ENCODE measurements at places on chromosomes 3 and 15.

GRCh38 chr3:184334470-184335158 is 2.8 kb upstream of the FAM131A start:
- peak; percentile 40 for DNase-seq

DNA sequence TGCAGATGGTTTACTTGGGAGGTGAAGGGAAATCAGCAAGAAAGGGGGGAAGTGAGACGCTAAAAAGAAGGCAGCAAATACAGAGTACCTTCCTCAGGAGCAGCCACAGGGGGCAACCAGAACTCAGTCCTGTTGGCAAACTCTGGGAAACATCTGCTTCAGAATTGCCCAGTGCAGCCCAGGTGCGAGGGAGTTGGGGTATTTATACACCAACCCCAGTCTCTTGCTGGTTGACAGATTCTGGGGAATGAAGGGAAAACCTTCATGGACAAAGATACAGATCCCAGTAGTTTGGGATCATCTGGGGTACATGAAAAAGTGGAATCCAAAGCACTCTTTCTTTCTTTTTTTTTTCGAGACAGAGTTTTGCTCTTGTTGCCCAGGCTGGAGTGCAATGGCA is 25.3 kb upstream of the PGPEP1L start:
- DNase-seq = no peak

- DNase-seq = no peak
Measured at GRCh38 chr15:86317384-86317740, 237.7 kb downstream of the AGBL1 start.

- no peak for DNase-seq
Measured at GRCh38 chr15:29883126-29883525, 60.9 kb upstream of the TJP1 start.

DNA sequence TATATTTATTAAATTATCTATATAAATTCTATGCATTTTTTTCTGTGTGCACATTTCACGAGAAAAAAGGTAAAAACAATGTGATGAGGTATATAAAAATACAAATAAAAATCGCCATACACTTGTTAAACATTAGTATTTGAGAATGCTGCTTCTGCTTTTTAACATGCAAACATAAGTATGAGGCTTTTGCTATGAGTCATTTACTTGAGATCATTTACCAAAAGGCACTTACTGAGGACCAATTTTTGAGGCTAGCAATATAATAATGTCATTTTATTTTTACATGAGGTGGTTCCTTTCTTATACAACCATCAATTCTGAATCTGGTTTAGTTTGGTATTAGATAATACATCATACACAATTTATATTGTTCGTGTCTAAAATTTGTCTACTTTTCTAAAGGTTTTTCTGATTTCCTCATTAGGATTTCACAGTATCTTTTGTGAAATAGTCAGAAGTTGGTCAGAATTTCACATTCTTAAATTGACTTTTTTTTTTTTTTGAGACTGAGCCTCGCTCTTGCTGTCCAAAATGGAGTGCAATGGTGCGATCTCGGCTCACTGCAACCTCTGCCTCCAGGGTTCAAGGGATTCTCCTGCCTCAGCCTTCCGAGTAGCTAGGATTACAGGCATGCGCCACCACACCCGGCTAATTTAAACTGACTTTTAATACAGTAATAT is 25.6 kb downstream of the DCUN1D1 start:
- no peak for DNase-seq

DNA sequence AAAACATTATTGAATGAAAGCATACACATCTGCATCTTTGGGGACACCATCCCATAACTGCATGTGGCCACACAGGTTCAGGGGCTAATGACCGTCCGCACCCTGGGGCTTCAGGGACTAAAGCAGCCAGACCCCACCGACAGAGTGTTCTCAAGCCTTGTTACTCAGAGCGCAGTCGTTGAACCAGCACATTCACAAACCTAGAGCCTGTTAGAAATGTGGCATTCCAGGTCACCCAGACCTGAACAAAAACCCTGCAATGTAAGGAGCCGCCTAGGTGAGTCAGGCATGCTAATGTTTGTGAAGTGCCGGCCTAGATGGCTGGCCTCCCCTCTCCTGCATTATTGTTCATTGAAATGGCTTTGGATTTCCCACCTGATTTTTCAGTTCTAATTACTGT is 52.3 kb upstream of the HACD2 start:
- DNase-seq = no peak

- no peak for DNase-seq
Measured at GRCh38 chr15:46897266-46897665, 820.0 kb upstream of the SEMA6D start.

DNA sequence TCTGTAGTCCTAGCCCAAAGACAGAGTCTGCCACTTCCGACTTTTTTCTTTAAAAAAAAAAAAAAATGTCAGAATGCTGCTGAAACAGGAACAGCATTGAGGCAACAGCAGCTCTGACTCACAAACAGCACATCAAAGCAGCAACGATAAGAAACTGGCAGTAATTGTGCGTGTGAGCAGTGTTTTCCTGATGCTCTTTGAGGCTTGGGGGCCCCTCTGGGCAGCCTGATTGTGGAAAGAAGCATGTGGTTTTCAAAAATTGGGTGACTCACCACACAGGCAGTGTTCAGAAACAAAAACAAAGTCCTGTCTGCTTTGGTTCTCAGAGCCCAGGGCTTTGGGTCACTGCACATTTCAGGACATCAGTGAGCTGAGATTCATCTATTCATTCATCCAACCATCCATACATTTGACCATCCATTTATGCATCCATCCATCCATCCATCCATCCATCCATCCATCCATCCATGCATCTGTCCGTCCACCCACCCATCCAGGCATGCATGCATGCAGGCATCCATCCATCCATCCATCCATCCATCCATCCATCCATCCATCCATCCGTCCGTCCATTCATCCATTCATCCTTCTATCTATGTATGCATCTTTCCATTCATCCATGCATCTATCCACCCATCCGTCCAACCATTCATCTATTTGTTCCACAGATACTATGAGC is 308.4 kb downstream of the RPLP1 start:
- DNase-seq = peak; percentile 84

DNA sequence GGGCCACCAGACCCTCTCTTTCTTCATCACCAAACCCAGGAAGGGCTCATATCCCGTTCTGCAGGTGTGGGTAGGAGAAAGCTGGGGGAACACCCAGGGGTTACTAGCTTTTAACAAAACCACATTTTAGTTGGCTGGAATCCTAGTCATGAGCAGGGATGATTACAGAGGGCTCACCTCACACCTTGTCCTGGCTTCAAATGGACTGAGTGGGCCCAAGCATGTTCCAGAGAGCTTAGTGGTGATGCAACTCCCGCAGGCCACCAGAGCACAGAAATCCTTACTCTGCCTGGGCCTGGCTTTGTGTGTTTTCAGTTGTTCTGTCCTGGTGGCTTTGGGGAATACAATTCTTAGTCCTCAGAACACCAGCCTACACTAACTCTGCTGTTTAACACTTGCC is 56.8 kb upstream of the RYK start:
- DNase-seq = no peak

DNA sequence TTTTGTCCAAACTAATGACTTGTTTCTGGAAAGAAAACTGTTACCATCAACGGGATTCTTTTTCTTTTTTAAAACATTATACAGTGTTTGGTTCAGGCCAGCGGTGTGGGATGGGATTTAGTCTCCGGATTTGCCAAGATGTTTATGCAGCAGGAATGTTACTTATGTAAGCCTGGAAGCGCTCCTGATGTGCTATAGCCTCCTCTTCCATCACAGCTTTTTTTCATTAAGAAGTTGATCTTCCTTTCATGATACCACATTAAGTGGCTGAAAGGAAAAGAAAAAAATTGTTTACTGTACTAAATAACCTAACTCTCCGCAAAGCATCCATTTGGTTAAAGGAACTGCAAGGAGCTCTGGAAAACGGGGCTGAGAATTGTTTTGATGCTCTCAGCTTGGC is 120.5 kb upstream of the ALDH1A3 start:
- DNase-seq = no peak

GRCh38 chr3:129057249-129057648 is 3.3 kb upstream of the GP9 start:
- no peak for DNase-seq

- no peak for DNase-seq
Measured at GRCh38 chr3:30779686-30780287, 114.7 kb downstream of the GADL1 start.

GRCh38 chr3:169246158-169246557 is 417.4 kb downstream of the MECOM start:
- no peak for DNase-seq

DNA sequence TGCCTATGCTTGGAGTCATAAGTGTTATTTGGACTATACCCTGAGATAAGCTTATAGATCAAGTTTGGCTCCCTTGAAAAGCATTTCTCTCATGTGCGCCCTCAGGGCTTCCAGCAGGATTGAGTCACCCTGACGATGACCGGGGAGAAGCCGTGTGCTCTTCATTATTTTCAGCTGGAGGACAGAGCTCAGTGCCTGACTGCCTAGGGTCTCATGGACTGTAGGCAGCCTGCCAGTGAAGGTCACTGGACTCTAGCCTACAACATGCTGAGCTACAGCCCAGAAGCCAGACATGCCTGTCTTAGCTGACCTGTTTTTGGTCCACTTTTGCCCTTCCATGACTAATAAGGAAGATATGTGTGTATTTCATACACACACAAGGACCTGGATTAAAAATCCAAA is 31.6 kb upstream of the NUDT16 start:
- no peak for DNase-seq

GRCh38 chr3:175748087-175748730 is 889.1 kb downstream of the NAALADL2 start:
- no peak for DNase-seq

- no peak for DNase-seq
Measured at GRCh38 chr3:173529062-173529711, 131.6 kb downstream of the NLGN1 start.

DNA sequence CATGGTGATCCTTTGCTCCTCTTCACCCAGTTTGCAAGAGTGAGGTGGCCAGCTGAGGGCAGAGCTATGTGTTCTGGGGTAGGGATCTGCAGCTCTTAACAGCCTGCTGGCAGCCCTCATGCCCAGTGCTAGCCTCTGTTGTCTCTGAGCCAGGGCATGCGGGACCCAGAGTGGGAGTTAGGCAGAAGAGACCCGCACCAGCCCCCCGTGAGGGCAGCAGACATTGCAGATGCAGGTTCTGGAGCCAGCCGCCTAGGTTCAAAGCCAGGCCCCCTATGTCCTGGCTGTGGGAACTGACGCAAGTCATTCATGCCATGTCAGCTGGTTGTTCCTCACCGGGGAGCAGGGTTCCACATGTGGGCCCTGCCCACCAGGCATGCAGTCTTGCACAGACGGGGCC is 74.7 kb downstream of the DNAJB8 start:
- DNase-seq = no peak

DNA sequence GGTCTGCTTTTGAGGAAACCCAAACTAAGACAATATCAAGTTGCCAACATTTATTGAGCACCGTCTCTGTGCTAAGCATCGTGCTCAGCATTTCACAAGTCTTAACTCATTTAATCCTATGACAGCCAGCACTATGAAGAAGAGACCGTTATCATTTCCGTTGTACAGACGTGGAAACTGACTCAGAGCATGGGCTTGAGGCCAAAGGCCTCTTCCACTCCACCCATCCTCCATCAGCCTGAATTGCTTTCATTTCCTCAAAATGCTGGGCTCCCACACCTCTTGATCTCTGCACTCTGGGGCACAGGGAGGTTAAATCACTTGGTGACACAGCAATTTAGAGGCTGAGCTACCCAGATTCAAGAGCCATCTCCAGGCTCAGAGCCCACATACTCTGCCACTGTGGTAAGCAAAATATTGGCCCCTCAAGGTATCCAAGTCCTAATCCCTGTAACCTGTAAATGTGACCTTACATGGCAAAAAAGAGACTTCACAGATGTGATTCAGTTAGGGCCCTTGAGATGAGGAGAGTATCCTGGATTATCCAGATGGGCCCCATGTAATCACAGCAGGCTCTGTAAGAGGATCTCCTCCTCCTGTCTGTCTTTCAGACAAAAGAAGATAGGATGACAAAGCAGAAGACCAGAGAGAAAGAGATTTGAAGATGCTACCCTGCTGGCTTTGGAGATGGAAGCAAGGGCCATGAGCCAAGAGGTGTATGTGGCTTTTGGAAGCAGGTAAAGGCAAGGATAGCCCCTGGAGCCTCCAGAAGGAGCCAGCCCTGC is 24.3 kb upstream of the FLNB start:
- peak; percentile 52 for DNase-seq

DNA sequence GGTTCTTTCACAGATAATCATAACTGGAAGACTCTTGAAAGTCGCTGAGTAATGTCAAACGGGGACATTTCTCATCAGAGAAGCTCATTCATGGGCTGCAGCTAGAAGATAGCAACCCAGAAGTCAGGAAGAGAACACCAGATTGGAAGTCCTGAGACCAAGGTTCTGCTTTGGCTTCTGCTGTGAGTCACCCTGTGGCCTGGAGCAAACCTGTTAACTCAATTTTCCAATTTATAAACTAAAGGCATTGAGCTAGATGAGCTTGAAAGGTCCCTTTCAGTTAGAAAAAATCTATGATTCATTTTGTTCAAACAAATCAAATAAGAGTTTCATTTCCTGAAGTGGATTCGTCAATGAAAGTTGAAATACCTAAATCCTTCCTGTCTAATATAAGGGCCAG is 402.2 kb downstream of the EPHB1 start:
- no peak for DNase-seq

DNA sequence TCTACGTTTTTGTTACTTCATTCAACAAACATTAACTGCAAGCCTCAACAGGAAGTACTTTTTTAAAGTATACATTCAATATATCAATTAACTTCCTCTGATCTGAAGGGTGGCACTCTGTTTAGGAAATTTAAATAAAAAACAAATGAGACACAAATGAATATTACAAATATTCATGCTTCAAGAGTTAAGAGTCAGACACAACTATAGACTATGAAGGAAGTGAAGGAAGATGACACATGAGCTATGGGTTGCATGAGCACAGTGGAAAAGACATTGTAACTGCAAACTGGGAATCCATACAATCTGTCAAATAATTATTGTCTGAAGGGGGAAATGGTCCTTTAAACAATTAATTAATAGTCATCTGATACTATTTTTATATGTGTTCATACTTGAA is 26.8 kb upstream of the ALCAM start:
- DNase-seq = no peak

- no peak for DNase-seq
Measured at GRCh38 chr15:71752128-71752527, 58.2 kb upstream of the NR2E3 start.

DNA sequence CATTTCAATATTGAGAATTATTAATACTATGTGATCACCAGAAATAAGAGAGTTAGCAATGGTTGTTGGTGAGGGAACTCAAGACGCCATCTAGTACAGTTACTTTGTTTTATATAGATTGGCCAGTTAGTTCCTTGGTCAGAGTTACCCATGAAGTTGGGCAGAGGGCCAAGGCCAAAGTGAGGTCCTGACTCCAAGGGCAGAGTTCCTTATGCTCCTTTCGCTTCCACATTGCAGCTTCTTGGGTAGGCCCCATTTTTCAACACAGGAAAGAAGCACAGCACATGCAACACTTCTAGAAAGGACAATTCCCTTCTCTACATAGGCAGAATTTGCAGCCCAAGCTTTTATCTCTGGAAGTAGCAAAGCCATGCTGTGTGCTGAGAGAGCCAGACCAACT is 178.6 kb downstream of the KCNAB1 start:
- DNase-seq = no peak

All from CD4-positive, alpha-beta T cell treated with Interleukin-21 for 1 hour (primary cell).